ENCODE measurements at places on chromosomes 2 and 18.

- DNase-seq: peak; percentile 30
Measured at GRCh38 chr2:97982621-97983020, 13.1 kb downstream of the TMEM131 start.

DNA sequence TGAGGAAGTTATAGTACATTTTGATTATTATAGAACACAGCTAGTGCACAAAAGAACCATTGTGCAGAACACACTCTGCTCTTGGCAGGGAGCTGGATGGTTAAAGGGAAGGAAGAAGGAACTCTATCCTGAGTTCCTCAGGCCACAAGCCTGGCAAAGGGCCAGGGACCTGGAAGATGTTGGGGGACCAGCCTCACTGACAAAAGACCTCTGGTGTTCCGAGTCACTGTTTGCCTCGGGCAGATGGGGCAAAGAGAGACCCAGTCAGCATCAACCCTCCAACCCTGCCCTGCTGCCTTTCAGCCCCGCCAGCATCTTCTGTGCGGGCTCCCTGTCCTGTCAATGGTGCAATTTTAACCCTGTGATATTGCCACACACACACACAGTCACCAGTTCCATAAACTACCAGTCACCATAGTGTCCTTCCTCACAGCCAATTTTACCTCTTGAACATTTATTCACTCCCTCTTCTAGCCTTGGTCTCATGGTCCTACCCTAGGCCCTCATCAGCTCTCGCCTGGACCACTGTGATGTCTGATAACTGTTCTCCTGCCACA, 21.9 kb downstream of the NEMP2 start:
- DNase-seq: no peak

DNA sequence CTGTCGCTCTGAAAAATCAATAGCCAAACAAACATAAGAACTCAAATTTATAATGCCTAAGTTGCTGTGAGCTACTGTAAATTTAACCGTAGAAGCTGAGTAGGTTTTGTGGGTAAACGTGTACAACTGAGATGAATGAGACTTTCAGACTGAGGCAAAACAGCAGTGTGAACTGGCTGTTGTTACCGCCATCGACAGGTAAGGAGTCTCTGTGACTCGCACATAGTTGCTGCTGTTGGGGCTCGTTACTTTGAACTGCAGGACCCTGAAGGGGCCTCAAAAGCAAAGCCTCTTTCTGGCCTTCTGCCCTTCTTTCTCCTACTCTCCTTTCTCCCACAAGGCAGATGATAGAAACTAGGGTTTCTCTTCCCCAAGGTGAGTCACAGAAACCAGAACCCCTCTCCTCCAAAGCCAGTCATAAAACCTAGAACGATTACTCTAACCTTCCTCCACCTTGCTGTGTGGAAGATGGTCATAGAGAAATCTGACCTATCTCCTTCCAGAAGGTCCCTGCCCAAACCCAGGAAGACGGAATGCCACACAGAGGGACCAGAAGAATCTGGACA, 101.2 kb downstream of the DLGAP1 start:
- DNase-seq: no peak

DNA sequence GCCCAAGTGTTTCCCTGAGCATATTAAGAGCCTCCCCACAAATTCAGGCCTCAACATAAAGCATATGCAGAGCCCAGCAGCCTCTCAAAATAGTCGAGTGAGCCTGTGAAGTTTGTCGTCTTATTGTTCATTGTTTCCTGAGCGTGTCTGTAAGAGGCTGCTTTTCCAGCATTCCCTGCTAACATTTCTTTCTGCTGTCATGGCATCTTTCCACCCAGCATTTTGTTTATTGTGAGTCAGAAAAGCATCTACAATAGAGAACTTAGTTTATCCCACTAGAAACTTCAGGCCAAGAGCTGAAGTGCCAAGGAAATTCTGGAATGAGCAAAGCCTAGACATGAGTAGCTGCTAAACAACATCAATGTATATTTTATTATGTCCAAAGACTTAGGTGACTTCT, 46.3 kb upstream of the STAM2 start:
- DNase-seq: no peak

- DNase-seq: peak; percentile 63
Measured at GRCh38 chr2:223970343-223971128, 13.3 kb downstream of the MRPL44 start.

DNA sequence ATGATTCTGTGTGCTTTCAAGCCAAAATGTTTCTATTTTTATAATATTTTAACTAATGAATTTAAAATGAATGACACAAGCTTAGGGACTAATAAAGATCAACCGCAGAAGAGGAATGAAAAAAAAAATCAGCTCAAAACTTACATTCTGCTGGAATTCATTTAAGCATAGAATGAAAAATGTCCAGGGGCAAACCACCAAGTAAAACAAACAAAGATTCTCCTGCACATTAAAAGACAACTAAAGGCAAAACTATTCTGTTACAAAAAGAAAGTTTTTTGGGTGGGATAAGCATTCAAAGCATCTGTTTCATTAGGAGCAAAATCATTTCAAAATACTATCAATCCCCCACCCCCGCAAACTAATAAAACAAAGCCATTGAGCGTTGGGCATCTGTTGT, 99.3 kb upstream of the SOX11 start:
- DNase-seq: no peak

GRCh38 chr18:46866523-46866922, 50.8 kb downstream of the PIAS2 start:
- no peak for DNase-seq

- no peak for DNase-seq
Measured at GRCh38 chr2:20717641-20718040, 50.7 kb downstream of the GDF7 start.

DNA sequence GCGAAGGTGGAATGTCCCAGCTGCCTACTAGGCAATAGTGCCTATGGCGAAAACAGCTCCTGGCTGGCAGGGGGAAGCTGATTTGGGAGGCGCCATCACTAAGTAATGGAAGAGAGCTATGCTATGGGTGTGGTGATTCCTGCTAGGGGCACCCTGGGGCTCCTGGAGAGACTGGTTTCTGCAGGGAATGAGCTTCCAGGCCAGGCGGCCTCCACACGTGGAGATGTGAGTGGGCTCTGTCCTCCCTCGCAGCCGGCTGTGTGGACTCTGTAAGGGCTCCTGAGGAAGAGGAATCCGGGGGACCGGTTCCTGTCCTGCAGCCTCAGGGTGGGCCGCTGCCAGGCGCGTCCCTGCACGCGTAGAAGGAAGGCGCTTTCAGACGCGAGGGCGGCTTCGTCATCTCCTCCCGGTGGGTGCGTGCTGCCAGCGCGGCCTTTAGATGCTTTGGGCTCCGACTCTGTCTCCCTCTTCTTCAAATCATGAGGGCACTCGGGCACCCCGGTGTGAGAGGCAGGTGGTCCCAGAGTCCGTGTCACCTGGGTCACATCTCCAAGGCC, 55.5 kb upstream of the ANKRD62 start:
- DNase-seq: peak; percentile 25

DNA sequence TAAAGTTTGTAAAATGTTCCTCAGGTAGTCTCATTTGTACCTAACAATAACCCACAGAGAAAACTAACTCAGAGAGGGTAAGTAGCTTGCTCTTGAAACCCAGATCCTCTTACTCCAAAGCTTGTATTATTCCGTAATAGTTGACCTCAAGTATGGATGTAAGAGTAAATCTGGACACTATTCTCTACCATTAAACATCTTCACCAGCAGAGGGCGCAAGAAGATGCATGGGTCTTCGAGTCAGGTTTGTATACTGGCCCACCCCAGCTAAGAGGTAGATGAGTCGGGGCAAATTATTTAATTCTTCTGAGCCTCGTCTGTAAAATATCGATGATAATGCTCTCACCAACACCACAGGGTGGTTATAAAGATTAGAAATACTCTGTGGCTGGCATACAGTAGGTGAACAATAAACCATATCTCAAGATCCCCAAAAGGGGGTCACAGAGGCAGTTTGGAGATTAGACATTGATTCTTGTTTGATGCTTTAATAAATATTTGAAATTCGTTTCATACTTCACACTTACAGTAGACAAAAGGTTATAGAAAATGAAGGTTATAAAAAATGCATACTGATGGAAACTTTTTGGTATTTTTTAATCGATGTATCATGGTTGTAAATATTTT, 3.5 kb upstream of the CABLES1 start:
- DNase-seq: peak; percentile 78

GRCh38 chr18:3623769-3624545, 174.0 kb downstream of the TGIF1 start:
- DNase-seq: peak; percentile 97

GRCh38 chr2:234611209-234611608, 114.3 kb upstream of the ARL4C start:
- no peak for DNase-seq

DNA sequence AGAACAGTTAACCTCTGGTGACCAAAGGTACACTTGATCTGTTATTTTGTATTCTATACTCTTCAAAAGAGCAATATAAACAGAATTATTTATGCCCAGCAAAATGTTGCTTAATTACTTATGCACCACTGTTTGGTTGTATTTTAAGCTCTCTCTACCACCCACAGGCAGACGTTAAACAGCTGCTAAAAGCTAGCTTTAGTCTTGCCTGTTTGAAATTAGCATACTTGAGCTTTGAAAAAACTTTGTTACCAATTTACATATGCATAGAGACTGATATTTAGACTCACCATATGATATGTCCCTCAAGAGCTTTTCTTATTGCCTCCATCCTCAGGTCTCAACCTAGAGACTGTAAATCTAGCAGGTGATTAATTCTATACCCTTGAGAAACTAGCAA, 426.9 kb downstream of the NR4A2 start:
- DNase-seq: no peak

- no peak for DNase-seq
Measured at GRCh38 chr18:33830213-33830612, 252.2 kb downstream of the ASXL3 start.

GRCh38 chr2:190468814-190469569, 60.8 kb downstream of the MFSD6 start:
- DNase-seq: peak; percentile 95

DNA sequence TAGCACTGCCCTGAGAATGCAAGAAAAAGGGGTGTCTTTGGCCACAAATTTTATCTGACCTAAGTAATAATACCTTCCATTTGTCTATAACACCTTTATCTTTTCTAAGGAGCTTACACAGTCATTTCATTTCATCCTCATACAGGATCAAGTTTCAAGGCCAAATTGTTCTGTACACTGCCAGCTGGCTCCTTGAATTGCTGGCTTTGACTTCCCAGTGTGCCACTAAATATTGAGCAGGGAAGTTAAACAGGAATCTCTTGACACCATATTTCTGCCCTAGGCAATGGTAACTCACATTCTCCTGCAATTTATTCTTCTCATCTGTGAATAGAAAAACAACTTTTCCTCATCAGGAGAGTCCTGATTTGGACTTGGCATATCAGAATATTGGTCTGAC, 195.1 kb upstream of the LRP1B start:
- no peak for DNase-seq

- DNase-seq: no peak
Measured at GRCh38 chr2:240589375-240589774, 2.8 kb downstream of the CAPN10 start.

DNA sequence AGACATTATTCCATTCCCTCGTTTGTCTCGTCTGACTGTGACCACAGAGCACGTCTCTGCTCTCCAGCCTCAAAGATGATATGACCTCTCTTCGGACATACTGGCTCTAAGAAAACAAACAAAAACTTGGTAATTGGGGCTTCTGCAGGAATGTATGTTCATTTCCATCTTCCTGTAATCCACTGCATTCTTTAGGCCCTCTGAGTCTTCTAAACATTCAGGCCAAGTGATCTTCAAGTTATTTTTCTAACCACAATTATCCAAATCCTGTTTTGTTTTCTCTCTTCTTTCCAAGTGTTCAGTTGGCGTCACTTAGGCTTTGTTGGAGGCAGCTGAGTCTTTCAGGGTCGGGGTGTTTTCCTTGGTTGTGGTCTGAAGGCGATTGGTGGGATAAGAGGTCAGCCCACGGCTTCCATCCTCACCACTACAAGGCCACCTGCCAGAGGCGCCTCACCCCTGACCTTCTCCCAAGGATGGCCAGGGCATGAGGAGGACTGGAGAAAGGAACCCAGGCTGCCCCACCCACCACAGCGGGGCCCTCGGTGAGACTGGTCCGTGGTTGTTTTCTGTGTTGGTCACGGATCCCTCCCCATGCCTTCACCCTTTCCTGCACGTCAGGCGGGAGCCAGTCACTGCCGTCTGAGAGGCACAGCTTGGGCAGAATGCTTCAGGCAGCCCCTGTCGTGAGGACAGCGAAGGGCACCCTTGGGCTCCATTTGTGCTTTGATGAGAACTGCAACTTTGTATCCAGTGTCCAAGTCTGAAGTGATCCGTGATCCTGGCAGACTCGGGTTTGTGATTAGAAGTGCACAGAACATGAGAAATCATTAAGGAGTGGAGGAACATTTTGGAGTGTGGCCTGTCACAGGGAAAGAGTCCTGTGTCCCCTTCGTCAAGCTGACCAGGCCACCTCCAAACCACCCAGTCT, 88.6 kb upstream of the FHL2 start:
- peak; percentile 93 for DNase-seq

- peak; percentile 62 for DNase-seq
Measured at GRCh38 chr18:27723168-27723567, 453.8 kb downstream of the CDH2 start.

- DNase-seq: peak; percentile 13
Measured at GRCh38 chr2:65722028-65722778, 289.8 kb upstream of the SPRED2 start.

DNA sequence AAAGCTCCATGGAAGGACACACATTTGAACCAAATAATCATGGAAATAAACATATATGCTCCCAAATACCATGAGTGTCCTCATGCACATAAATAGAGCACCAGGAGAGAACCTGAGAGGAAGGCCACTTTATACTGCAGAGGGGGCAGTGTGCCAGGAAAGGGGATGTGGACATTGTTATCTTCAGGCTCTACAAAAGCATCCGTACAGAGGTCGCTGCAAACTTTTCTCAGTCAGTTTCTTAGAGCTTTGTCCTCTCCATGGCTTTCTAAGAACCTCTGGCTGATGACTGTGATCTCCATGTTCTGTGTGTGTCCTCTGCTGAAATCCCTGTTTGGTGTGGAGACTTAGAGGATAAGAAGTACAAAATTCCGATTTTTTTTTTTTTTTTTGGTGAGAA, 515.7 kb downstream of the CNTNAP5 start:
- DNase-seq: no peak

- DNase-seq: no peak
Measured at GRCh38 chr18:50686409-50686808, 126.5 kb downstream of the MAPK4 start.

DNA sequence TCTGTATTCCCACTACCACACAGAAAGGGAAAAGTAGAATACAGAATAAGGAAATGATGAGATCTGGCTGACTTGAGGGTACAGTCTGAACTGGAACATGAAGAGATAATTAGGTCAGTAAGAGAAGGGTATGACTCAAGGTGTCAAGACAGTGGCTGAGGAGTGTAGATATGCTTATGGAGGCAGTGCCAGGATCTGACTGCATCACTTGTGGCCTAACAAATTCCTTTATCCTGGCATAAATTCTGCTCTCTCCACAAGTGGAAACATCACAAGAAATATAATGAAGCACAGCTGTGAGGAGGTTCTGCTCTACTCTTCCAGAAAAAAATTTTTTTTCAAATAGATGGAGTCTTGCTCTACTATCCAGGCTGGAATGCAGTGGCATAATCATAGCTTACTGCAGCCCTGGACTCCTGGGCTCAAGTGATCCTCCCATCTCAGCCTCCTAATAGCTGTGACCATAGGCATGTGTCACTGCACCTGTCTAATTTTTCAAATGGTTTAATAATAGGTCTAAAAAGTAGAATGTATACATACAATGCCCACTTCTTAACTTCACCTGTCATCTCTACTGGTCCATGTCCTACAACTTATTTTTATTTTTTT, 85.3 kb downstream of the C2orf74 start:
- DNase-seq: peak; percentile 65

- no peak for DNase-seq
Measured at GRCh38 chr2:58055033-58055786, 8.6 kb downstream of the VRK2 start.

Measured in EL (cell line).